ENCODE measurements at places on chromosomes 1 and 21. TPM values are rescaled to one million over a fixed set of nuclear protein-coding genes. Genes with fewer than 3 reads are reported as not detected.
A peak's percentile ranks its signal among the peaks of the same experiment; 100 is the strongest.

DNA sequence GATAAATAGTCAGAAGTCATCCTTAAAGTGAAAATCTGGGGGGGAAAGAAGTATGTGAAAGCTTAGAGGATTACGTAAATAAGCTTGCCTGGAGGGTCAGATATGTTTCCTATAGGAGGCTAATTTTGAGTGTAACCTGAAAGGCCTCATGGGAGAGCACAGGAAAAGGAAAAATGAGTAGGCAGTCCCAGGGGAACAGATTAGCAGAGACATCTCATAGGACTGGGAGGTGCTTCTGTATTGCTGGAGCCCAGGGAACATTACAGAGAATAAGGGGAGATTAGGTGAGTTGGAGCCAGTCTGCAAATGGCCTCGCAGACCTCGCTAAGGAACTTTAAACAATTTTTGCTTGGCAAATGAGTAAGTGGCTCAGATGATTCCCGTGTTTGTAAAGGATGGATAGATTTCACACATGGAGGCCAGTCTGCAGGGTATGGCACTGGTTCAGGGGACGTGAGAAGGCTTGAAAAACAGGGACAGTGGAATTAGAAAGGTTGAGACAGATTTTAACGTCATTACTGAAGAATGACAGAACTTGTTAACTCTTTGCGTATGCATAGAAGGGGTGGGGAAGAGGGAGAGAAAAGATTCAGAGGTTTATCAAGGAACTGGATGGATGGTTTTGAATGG lies 149.1 kb downstream of the GREM2 start:
- peak overlapping the region; percentile 65 for H3K27ac ChIP-seq
- no peak for DNase-seq
- peaks cover 35% of the 10 kb centered on the region for H3K4me1 ChIP-seq

GRCh38 chr1:71640998-71641397 lies 560.2 kb upstream of the ZRANB2 start:
- no peak overlapping the region for H3K27ac ChIP-seq
- no peaks in the 10 kb centered on the region for H3K27me3 ChIP-seq
- no peak overlapping the region for H3K4me3 ChIP-seq

The LAX1 gene
- not detected for total RNA-seq

The OR6N2 gene
- total RNA-seq: not detected

- H3K4me3 ChIP-seq: no peak overlapping the region
- no peak for DNase-seq
- no peaks in the 10 kb centered on the region for H3K36me3 ChIP-seq
- no peak overlapping the region for H3K27ac ChIP-seq
Measured at GRCh38 chr1:55947446-55947845, 631.9 kb downstream of the PLPP3 start.

DNA sequence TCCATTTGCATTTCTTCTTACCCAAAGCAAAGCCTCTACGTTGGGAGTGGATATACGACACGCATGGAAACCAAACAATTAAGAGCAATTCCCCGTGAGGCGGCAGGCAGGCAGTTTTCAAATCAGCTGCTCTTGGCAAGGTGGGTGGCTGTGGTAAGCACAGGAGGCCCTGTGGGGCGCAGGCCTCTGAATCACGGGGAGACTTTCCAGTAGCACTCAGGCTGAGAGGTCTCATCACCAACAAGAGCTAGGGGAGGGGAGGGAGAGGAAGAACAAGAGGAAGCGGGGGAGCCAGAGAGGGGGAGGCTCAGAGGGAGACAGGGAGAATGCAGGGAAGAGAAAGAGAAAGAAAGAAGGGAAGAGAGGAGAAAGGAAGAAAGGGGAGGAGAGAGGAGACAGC lies 56.4 kb downstream of the MT1HL1 start:
- H3K4me1 ChIP-seq: no peaks in the 10 kb centered on the region
- no peak overlapping the region for H3K27ac ChIP-seq
- H3K27me3 ChIP-seq: peaks cover 2% of the 10 kb centered on the region
- no peaks in the 10 kb centered on the region for H3K36me3 ChIP-seq

GRCh38 chr1:203593723-203594122 lies 32.9 kb upstream of the ATP2B4 start:
- H3K4me1 ChIP-seq: peaks cover 20% of the 10 kb centered on the region
- H3K4me3 ChIP-seq: no peak overlapping the region
- no peaks in the 10 kb centered on the region for H3K27me3 ChIP-seq
- H3K27ac ChIP-seq: no peak overlapping the region
- DNase-seq: no peak

- H3K4me3 ChIP-seq: no peak overlapping the region
- H3K36me3 ChIP-seq: no peaks in the 10 kb centered on the region
- no peak overlapping the region for H3K27ac ChIP-seq
- DNase-seq: no peak
- peaks cover 2% of the 10 kb centered on the region for H3K4me1 ChIP-seq
Measured at GRCh38 chr21:41559658-41560631, 52.0 kb upstream of the TMPRSS2 start.

The TDRD10 gene
- not detected for total RNA-seq

- H3K4me3 ChIP-seq: no peak overlapping the region
- H3K27ac ChIP-seq: no peak overlapping the region
- no peak for DNase-seq
- H3K4me1 ChIP-seq: no peaks in the 10 kb centered on the region
- no peaks in the 10 kb centered on the region for H3K36me3 ChIP-seq
Measured at GRCh38 chr1:212686069-212686468, 13.6 kb downstream of the BATF3 start.

GRCh38 chr1:248268178-248268577 lies 9.6 kb downstream of the OR2T33 start:
- H3K4me1 ChIP-seq: no peaks in the 10 kb centered on the region
- no peaks in the 10 kb centered on the region for H3K36me3 ChIP-seq
- H3K27ac ChIP-seq: no peak overlapping the region
- no peaks in the 10 kb centered on the region for H3K27me3 ChIP-seq
- H3K4me3 ChIP-seq: no peak overlapping the region
- no peak for DNase-seq

- H3K4me3 ChIP-seq: no peak overlapping the region
- H3K4me1 ChIP-seq: no peaks in the 10 kb centered on the region
- DNase-seq: no peak
- H3K27me3 ChIP-seq: no peaks in the 10 kb centered on the region
- no peaks in the 10 kb centered on the region for H3K36me3 ChIP-seq
Measured at GRCh38 chr1:237712082-237712481, 178.6 kb downstream of the ZP4 start.

DNA sequence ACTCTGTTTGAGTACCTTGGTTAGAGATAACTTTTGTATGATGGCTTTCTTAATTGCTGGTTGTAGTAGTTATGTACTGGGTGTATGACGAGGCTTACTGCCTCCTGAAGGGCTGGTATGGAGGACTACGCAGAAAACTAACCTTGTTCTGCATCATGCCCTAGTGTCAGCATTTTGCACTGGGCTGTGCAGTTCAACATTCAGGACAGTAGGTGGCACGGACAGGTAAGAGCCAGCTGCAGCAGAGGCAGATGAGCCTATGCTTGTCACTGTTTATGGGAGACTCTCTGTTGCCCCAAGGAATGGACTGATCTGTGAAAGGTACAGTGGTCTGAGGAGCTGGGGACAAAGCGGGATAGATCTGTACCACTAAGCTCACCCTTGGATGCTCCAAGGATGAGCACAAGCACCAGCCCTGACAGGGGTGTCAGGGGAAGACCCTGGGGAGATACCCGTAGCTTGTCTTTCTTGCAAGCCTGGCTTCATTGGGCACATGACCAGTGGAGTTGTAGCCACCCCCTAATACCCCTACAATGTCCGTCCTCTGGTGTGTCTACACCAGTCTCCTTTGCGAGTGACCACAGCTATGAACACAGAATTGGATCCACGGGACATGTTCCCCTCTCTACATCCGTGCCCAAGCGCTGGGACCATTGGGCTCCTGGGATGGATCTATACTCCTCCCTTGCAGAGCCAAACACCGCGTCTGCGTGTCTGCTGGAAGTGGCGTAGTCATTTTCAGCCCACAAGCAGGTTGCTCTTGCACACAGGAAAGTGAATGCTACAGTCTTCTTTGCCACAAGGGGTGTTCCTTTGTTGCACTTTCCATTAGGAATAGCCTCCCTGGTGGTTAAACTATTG lies 51.1 kb upstream of the CFHR3 start:
- no peaks in the 10 kb centered on the region for H3K4me1 ChIP-seq
- no peak overlapping the region for H3K27ac ChIP-seq
- H3K36me3 ChIP-seq: peaks cover 10% of the 10 kb centered on the region

- DNase-seq: peak; percentile 87
- H3K4me3 ChIP-seq: peak overlapping the region; percentile 86
- no peaks in the 10 kb centered on the region for H3K27me3 ChIP-seq
- H3K27ac ChIP-seq: peak overlapping the region; percentile 96
- H3K36me3 ChIP-seq: peaks cover 18% of the 10 kb centered on the region
- H3K4me1 ChIP-seq: peaks cover 78% of the 10 kb centered on the region
Measured at GRCh38 chr1:170666541-170667254, 2.8 kb downstream of the PRRX1 start.

DNA sequence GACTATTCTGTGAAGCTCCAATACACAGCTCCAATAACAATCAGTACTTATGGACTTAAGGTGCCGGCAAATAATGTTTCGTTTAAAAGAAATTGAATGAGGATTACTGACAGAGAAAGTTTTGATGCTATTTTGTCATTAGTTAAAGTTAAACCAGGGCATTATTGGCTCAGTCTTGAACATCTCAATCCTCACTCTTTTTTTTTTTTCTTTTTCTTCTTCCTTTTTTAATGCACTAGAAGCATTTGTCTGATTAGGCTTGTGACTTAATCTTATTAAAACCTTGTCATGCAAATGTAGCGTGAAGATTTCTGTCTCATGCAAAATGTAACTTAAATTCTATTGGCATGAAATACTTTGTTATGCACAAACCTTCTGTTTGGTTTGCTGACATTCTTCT lies 346.8 kb upstream of the ADGRL2 start:
- H3K27ac ChIP-seq: no peak overlapping the region
- DNase-seq: no peak
- H3K36me3 ChIP-seq: no peaks in the 10 kb centered on the region
- H3K4me1 ChIP-seq: no peaks in the 10 kb centered on the region
- H3K27me3 ChIP-seq: no peaks in the 10 kb centered on the region

GRCh38 chr1:167697667-167698141 lies 24.1 kb upstream of the MPZL1 start:
- no peaks in the 10 kb centered on the region for H3K36me3 ChIP-seq
- H3K4me1 ChIP-seq: peaks cover 4% of the 10 kb centered on the region
- no peak overlapping the region for H3K27ac ChIP-seq
- no peak for DNase-seq
- H3K4me3 ChIP-seq: no peak overlapping the region

DNA sequence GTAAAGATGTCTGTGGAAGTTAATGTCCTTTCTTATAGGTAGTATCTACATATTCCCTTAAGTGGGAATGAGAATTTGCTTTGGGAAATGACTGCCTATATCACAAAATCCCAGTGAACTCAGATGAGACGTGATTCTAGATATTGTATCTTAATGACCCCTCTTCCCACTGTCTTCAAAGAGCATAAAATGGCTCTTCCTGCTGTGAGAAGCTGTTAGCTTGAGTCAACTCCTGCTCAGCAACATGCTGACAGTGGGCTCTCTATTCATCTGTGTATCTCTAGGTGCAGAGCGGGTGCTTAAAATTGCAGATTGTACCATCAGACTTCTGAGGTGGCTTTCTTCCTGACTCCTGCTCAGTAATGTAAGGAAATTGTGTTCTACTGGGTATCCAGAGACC lies 100.6 kb downstream of the SPAG17 start:
- peaks cover 4% of the 10 kb centered on the region for H3K27me3 ChIP-seq
- H3K27ac ChIP-seq: no peak overlapping the region
- DNase-seq: no peak
- no peaks in the 10 kb centered on the region for H3K36me3 ChIP-seq

The PPIAL4G gene
- not detected for total RNA-seq

GRCh38 chr1:78351551-78352216 lies 139.1 kb upstream of the PTGFR start:
- no peak for DNase-seq
- H3K27me3 ChIP-seq: peaks cover 21% of the 10 kb centered on the region

The RALGPS2 gene
- 11.5 TPM for total RNA-seq

DNA sequence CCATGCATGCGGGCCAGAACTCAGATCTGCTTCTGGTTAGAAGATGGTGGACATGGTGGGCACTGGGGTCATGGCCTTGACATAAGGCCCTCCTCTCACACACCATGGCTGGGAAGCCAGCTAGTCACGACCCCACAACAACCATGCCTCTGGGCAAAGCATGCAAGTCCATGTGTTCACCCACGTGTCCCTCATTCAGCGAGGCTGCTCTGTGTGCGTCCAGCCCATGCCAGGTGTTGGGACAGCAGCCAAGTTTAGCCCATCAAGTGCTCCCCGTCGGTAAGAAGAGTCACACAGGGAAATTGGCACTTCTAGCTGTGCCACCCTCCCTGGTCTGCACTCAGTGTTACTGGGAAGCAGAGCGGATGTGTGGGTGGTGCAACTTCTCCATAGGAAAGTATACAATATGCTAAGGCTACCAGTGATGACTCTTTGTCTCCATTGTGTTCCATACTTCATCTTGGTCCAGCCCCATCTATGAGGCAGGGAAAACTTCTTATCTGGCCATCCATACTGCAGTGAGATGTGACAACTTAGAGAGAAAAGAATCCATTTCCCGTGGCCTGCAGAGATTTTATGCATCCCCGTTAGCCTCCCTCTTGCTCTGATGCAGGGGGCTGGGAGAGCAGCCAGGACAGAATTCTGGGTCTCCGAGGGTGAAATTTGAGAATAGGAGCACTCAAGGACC lies 198.0 kb downstream of the GRIK3 start:
- DNase-seq: peak; percentile 58
- H3K27ac ChIP-seq: no peak overlapping the region
- H3K27me3 ChIP-seq: peaks cover 29% of the 10 kb centered on the region
- H3K4me3 ChIP-seq: no peak overlapping the region
- H3K4me1 ChIP-seq: no peaks in the 10 kb centered on the region
- no peaks in the 10 kb centered on the region for H3K36me3 ChIP-seq

DNA sequence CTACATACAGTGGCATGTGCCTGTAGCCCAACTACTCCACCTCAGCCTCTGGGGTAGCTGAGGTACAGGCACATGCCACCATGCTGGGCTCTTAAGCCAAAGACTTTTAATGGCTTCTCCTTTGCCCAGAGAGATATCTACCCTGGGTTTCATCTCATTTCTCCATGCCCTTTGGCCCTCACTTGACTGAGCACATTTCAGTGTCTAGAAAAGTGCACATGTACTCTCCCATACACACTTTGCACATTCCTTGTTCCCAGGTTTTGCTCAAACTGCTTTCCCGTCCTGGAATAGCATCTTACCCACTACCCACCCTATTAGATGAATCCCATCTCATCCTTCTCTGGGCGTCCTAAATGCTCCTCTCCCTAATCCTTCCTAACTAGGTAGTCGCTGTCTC lies 10.2 kb upstream of the RXRG start:
- H3K27ac ChIP-seq: no peak overlapping the region
- H3K4me1 ChIP-seq: no peaks in the 10 kb centered on the region
- no peak for DNase-seq
- no peaks in the 10 kb centered on the region for H3K36me3 ChIP-seq

DNA sequence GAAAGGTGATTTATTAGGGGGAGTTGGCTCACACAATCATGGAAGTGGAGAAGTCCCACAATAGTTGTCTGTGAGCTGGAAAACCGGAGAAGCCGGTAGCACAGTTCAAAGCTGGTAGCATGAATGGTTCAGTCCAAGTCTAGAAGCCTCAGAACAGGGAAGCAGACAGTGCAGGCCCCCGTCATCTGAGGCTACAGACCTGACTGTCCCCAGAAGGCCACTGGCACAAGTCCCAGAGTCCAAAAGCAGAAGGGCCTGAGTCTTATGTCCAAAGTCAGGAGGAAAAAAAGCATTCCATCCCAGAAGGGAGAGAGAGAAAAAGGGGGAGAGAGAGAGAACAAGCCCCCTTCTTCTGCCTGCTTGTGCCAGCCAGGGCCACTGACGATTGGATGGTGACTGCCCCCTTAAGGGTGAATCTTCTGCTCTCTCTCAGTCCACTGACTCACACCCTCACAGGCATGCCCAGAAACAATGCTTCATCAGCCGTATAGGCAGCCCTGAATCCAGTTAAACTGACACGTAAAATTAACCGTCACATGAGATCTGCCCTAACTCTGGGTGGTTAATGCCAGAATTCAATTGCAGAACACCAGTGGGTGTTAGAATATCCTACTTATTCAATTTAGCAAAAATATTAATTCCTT lies 49.3 kb upstream of the POU2F1 start:
- H3K4me1 ChIP-seq: peaks cover 47% of the 10 kb centered on the region
- H3K36me3 ChIP-seq: no peaks in the 10 kb centered on the region
- no peak for DNase-seq

Measured in chondrocyte (in vitro differentiated cells).